CD4-positive, alpha-beta T cell treated with Interferon gamma for 1 hour (primary cell): ENCODE measurements at places on chromosomes 3 and 15.

- DNase-seq = no peak
Observed at GRCh38 chr3:120357807-120358206, 8.7 kb upstream of the LRRC58 start.

- DNase-seq = no peak
Observed at GRCh38 chr15:49152552-49153312, 2.7 kb downstream of the COPS2 start.

DNA sequence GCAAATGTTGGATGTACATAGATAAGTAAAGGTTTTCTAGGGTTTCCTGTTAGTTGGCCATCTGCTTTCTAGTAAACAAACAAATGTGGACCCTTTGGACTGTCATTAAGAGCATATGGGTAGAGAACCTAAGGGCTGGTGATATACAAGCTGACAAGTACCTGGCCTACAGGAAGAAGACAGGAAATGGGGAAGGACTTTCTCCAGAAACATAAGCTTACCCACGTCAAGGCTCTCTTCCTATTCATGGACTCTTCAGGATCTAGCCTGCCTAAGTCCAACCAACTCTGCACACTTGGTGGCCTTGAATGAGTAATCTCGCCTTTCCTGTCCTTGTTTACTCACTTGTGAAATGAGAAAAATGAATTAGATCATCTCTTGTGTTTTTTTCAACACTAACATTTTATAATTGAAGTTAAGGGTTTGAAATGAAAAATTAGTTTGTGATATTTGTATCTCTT lies 22.2 kb upstream of the GOLIM4 start:
- no peak for DNase-seq

GRCh38 chr15:101318839-101319238 lies 23.8 kb upstream of the SNRPA1 start:
- no peak for DNase-seq

DNA sequence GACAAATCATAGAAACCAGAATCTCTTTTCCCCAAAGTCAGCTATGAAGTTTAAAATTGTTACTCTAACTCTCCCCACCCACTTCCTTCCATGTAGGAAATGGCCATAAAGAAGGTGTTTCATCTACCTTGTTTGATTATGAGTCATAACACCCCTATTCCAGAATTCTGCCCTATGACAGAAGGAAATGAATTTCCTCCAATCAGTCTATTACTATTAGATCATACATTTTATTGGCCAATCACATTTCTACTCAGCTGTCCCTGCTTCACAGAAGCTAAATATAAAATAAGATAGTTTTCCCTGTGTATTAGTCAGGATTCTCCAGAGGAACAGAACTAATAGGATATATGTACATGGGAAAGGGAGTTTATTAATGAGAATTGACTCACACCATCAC lies 102.1 kb downstream of the TGFBR2 start:
- no peak for DNase-seq

DNA sequence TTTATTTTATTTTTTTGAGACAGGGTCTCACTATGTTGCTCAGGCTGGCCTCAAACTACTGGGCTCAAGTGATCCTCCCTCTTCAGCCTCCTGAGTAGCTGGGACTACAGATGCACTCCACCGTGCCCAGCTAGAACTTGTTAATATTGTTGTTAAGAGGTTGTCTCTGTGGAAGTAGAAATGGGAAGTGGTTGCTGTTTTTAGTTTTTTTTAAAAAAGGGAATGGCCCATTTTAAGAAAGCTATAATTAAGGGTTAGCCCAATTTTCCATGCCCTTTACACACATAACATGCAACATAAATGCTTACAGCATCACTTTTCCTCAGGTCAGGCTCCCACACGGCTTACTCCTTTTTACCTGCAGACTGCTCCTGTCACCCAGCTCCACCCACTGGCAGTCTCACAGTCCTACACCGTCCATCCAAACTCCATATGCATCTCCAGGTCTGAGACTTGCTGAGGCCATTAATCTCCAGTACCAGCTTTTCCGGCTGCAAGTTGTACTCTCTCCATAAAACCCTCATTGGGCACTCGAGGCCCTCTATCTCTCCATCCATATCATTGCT lies 19.8 kb downstream of the MORC1 start:
- DNase-seq = no peak

- DNase-seq = peak; percentile 2
Observed at GRCh38 chr15:45641374-45641781, 6.5 kb downstream of the SQOR start.

DNA sequence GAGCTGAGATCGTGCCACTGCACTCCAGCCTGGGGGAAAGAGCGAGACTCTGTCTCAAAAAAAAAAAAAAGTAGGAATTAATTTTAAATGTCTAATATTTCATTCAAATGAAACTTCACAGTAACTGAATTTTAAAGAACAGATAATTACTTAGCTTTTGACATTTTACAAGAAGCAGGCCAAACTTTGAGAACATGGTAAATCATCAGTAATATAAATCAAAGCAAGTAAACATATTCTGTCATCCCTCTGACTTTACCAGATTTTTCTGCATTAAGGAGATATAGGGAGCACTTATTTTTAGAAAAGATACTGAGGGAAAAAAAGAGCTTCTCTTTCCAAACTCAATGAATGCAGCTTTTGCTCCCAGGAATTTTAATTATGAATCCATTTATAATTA lies 37.0 kb downstream of the NR1I2 start:
- DNase-seq = no peak

- no peak for DNase-seq
Observed at GRCh38 chr3:107670986-107671385, 148.2 kb downstream of the BBX start.

GRCh38 chr3:56339244-56339643 lies 129.0 kb downstream of the ERC2 start:
- DNase-seq = no peak

DNA sequence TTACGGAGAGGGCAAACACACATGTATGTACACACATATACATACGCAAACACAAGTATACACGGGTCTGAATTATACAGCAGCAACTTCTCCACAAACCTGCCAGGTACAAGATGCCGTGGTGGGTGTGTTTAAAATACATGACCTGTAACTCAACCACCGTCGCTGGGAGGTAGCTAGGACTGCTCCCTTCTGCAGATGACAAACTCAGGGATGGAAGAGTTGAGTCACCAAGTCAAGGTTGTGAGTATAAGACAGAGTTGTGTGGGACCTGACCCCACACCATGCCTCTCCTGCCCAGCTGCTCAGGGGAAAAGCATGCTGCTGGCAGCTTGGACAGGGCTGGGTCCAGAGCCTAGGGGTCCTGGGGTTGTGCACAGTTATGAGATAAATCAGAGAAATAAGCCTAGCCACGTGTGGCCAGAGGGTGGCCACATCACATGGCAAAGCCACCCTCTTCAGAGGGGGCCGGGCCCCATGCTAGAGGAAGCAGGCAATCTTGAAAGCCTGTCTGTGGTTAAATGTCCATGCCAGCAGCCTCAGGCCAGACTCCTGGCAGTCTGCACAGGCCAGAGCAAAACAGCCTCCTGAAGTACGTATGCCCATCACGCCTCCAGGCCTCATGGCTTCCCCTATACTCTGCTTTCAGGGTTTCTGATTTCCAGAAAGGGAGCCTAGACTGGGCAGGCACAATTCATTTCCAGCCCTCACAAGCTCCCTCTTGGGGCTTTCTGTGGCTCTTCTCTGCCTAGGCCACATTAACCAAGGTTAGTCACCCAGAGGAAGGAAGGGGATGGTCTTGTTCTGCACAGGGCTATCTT lies 107.7 kb upstream of the RPL32 start:
- no peak for DNase-seq

GRCh38 chr3:151426341-151426657 lies 34.6 kb downstream of the IGSF10 start:
- no peak for DNase-seq

DNA sequence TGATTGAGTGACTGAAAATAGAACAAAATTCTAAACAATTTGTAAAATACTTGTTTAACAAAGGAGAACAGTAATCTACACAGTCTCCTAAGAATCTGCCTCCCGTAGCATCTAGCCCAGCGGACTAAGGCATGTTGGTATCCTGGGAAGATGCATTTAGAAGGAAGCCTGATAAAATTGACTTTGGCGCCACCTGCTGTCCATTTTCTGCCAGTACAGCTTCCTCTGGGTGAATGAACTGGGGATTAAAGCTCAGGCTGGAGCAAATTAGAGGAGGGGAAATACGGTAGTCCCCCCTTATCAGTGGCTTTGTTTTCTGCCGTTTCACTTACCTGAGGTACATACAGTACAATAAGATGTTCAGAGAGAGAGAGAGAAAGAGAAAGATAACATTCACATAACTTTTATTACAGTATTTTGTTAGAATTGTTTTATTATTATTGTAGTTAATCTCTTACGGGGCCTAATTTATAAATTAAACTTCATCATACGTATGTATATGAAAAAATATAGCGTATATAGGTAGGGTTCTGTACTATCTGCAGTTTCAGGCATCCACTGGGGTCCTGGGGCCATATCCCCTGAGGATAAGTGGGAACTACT lies 191.6 kb downstream of the GAP43 start:
- peak; percentile 46 for DNase-seq

GRCh38 chr3:98508582-98508981 lies 11.1 kb downstream of the OR5K2 start:
- no peak for DNase-seq

DNA sequence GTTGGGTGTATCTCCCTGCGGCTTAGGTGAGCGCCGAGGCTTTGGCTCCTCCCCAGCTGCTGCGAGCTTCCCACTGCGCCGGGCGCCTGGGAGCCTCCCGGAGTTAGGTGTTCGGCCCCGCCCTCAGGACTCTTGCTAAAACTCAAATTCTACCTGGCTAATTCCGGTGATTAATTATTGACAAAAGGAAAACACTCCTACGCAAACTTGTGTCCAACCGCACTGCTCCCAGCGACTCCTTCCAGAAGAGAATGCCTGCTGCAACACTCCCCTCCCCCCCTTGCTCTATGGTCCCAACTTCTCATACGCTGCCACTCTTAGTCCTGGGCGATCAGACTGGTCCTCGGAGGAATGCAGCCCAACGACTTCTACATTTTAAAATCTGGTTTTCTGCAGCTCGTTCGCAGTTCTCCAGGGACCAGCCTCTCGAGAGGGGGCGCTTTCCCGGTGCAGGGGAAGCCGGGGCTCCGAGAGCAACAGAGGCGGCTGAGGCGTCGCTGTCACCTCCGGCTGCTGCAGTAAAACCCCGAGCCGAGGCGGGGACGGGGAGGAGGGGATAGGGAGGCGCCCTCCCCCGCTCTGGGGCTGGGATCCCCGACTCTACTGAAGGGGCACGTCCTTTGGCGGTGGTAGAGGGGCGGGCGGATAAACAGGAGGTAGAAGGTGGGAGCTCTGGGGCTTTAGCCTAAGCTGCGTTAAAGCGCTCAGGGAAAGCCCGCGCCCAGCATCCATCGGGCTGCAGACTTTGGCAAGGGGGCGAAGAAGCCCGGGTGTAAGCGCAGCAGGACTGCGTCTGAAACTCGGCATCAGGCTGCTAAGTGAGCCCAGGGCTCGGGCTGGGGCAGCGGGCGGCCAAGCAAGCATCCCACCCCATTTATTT lies at the start of gene SPTSSB:
SPTSSB (minus strand) TSS at position 77 of the 880 bp plus-strand sequence. CDS start 25,194 bp downstream, outside the sequence.
- no peak for DNase-seq

- peak; percentile 65 for DNase-seq
Observed at GRCh38 chr15:85582131-85583079, 202.0 kb downstream of the AKAP13 start.

DNA sequence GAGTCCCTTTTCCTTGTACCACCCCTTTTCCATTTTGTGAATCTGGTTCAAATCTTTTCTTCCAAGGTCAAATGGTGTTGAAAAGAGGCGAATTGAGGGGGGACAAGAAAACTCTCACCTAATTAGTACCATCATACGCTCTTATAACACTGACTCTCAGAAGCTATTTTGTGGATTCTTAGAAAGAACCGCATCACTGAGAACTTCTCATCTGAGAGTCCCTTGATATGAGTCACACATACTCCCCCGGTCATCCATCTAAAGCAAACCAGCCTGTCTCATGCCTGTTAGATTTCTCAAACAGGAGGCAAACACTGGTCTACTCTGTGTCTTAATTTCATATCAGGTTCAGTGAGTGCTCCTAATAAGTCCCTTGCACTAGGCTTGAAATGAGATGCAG lies 76.5 kb upstream of the SPRED1 start:
- no peak for DNase-seq

- DNase-seq = no peak
Observed at GRCh38 chr3:15014606-15015328, 50.3 kb downstream of the MRPS25 start.

DNA sequence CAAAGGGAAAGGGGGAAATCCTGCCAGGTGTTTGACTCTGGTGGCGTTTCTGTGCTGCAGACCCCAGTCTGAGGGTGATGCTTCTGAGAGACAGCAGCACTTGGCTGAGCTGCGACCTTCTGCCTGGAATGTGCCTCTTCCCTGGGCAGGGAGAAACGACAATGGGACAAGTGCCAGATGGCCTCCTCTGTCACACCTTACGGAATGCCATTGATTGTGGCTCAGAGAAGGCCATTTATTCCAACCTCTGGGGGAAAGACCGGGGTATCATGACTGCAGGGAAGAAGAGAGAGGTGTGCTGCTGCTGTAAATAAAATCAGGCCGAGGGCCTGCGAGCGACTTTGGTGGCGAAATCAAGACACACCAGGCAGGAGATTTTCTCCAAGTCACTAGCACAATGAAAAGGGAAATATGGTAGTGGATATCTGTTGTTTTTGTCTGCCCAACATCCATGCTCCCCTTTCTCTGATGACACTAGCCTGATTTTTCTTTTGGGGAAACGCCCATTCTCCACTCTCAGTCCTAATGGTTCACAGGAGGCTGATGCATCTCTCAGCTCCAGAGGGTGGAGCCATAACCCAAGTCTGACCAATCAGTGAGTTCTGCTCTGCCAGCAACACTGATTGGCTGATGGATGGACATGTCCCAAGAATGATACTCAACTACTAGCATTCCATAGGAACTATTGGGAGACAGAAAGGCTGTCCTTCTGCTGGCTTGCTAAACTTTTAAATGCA lies 336.1 kb downstream of the FOXP1 start:
- DNase-seq = no peak

GRCh38 chr3:162764808-162765071 lies 1268.1 kb downstream of the OTOL1 start:
- DNase-seq = no peak

DNA sequence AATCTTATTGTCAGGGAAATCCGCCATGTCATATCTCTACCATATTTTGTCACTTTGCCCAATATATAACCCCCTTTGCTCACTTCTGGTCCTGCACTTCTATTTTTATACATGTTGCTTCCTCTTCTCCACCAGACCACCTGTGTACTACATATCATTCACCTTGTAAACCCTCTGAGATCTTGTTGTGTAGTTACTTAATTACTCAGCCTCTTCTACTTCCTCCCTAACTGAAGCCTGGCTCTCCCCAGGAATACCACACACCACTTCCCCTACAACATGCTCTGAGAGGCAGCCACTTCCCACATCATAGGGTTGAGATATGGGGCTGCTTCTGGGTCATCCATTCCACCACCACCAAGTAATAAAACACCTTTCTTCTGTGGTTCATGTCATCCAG lies 10.0 kb downstream of the HEXA start:
- DNase-seq = no peak

- DNase-seq = no peak
Observed at GRCh38 chr3:53650424-53650823, 156.0 kb downstream of the CACNA1D start.

- no peak for DNase-seq
Observed at GRCh38 chr15:67166280-67167009, 88.0 kb downstream of the AAGAB start.
